AML-193 (cell line): ENCODE measurements at places on chromosomes 12 and 14.

DNA sequence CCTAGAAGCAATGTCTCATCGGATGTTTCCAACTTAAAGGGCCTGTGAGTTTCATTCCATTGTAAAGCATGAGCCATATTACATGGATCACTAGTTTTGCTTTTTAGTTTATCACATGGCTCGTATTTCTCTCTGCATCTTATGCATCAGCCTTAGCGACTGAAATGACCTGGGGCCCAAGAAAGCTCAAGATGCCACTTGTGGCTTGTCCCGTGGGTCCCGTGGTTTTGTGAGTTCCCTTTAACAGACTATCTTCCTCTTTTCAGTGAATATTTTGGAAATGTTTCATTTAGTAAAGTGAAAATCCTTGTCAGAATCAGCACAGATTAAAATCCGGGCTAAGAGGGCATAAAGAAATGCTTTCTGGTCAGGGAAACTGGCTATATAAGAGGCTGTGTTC, 86.2 kb upstream of the PPM1H start:
- peak; percentile 27 for DNase-seq

- no peak for DNase-seq
Measured at GRCh38 chr14:35047976-35048513, 2.0 kb downstream of the FAM177A1 start.

DNA sequence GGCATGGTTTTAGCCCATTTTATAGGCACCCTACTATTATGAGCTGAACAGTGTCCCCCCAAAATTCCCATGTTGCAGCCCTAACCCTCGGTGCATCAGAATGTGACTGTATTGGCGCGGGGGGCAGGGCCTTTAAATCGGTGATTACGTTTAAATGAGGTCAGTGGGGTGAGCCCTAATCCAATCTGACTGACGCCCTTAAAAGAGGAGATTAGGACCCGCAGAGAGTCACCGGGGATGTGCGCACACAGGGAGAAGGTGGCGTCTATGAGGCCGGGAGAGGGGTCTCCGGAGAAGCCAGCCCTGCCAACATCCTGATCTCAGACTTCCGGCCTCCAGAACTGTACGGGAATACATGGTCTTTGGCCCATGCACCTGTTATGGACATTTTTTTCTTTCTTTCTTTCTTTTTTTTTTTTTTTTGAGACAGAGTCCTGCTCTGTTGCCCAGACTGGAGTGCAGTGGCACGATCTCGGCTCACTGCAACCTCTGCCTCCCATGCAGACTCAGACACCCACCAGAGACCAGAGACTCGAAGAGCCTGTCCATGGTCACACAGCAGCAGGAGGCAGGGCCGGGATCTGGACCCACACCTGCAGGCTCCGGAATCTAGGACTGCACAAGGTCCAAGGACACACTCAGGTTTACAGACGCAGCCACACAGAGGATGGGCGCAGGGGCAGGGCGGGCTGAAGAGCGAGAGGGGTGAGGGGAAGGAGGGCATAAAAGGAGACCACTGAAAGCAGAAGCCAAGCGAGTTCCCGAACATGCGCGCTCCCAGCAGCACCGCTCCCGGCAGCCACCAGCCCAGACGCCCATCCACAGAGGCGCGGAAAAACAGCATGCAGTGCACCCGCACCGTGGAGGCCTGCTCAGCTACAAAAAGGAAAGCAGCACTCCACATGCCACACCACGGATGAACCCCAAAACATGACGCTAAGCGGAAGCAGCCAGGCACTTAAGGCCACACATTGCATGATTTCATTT, 19.0 kb downstream of the SCARB1 start:
- DNase-seq = no peak

- DNase-seq = no peak
Measured at GRCh38 chr12:46523863-46524770, 151.5 kb upstream of the SLC38A2 start.

DNA sequence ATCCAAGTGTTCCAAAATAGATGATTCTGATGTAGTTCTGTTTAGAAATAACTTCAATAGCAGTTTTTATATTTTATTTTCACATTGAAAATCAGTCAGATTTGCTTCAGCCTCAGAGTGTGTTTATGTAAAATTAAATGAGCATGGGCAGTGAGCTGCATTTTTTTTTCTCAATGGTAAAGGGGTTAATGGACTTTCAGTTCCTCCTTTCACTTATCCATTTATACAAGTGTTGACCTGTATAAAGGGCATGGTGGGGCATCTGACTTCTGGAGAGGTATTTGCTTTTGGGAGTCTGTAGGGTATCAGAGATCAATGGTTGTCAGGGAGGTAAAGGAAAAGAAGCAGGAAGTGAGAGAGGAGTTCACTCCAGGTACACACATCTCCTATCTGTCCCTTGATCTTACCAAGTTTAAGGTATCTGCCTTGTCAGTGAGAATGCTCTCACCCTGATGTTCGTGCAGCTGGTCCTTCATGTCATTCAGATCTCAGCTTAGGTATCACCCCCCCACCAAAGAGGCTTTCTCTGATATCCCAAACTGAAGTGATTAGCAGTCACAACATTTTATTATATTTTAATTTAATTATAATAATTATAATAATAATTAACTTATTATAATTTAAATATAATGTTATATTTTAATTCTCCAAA, 181.6 kb upstream of the LMNTD1 start:
- no peak for DNase-seq

- DNase-seq = no peak
Measured at GRCh38 chr12:124317400-124317799, 22.5 kb downstream of the RFLNA start.

DNA sequence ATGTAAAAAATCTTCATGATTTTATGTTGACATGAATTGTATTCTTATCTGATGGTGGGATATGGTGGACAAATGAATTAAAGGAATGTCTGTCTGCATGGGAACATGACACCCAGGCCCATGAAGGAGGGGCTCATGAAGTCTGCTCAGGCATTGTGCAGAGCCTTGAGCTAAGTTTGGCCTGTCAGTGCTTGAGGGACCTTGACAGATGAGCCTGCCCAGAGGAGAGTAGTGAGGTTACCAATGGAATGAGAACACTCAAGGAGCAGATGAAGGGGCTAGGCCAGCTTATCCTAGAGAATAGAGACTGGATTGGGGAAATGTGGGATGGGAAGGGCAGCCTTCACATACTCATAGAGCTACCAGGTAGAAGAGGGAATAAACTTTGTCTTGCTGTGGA, 68.8 kb downstream of the TMX1 start:
- DNase-seq = no peak

DNA sequence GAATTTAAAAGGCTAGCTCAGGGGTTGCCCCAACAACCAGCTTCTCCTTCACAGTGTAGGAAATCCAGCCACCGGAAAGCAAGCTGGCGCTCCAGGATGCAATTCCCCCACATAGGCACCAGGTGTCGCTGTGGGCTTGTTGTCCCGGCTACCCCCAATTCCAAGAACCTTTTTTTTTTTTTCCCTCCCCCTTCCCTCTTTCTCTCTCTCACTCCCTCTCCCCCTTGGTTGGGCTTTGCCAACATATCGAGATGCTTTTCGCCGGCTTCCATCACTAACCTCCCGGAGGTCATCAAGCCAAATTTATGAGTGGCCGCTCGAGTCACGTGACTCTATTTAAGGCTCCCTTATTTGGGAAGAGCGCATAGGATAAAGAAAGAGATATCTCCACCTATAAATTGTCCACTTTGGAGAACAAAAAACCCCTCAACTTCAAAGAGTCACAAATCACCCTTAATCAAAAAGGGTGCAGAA, at the start of gene HOXC5:
Gene HOXC5 (plus strand): TSS at position 424 of the 474 bp plus-strand sequence. CDS start 73 bp downstream, outside the sequence.
- peak; percentile 54 for DNase-seq

GRCh38 chr14:21539189-21539940, 13.2 kb upstream of the SALL2 start:
- no peak for DNase-seq

DNA sequence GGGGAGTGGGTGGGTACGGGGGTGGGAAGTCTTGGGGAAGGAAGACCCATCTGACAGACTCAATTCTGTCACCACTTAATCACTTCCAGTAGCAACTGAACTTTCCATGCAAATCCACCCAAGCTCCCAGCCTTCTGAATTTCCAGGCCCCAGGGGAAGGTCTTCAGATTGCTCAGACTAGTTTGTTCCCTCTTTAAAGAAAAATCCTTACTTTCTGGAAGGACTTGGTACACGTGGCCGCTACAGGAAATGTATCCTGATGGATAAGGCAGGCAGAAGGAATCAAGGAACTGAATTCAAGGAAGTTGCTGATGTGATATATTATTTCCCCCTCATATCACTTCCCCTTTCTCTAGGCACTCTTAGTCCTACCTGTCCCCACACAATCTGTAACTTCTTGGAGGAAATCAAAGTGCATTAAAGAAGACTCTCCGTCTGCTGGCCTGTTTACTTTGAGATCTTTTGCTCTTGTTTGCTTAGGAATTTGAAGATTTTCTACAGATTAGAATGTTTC, 6.4 kb downstream of the NFKBIA start:
- no peak for DNase-seq

DNA sequence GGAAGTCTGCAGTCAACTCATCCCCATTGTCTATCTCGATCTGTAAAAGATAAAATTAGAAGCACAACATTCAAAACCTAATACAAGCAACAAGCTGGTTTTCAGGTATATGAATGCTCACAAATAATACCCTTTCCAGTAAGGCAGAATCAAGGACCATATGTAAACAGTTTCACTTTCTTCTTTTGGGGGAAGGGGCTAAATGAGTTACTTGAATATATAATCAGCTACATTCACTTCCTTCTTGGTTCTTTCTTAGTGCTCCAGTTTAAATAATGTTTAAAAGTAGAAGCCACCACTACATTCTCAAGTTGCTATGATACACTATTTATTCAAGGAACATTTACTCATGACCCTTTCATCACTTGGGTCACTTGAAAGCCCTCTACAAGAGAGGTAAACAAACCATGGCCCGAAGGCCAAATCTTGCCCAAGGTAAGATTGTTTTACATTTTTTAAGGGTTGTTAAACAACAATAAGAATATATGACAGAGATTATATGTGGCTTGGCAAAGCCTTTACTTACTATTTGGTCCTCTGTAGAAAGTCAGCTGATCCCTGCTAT, 10.3 kb downstream of the TWF1 start:
- DNase-seq = no peak

DNA sequence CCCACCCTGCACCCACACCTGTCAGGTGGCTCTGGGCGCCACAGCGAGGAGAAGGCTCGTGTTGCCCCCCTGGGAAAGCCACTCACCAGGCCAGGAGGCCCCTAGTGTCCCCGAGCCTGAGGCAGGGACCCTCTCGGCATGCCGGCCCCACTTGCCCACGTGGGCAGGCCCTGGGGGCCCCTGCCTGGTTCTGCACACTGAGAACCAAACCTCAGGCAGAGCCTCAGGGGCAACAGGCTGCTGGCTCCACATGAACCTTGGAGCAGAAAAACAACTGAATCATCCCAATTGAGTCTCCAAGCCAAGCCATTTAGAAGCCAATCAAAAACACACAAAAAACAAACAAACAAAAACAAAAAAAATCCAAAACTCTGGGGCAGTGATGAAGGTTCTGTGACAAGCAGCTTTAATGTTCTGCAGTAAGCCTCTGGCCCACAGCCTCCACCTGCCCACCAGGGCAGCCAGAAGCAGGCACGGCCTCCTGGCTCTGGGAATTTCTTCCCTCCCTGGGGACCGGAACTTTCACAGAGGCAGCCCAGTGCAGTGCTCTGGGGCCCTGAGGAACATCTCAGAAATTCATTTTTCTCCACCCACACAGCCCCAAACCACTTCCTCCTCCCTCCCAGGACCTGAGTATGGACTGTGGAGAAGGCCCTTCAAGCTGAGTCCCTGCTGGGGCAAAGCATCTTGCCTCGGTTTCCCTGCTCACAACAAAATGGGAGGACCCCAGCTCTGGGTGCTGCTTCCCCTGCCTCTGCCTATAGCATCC, 90.2 kb downstream of the CHGA start:
- DNase-seq = no peak

DNA sequence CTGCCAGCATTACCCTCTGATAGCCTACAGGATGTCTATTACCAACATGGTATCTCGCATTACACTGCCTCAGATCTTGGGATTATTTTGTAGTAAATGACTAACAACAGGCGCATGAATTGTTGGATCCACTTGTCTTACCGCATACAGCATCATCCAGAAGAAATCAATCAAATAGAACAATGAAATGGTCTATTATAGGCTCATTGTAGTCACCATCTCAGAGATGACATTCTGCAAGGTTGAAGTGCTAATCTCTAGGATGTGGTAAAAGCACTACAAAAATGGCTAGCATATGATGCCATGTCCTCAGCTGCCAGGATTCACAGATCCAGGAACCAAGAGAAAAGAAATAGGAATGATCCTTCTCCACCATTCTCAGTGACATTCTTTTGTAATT, 52.0 kb downstream of the WASHC3 start:
- DNase-seq = no peak

DNA sequence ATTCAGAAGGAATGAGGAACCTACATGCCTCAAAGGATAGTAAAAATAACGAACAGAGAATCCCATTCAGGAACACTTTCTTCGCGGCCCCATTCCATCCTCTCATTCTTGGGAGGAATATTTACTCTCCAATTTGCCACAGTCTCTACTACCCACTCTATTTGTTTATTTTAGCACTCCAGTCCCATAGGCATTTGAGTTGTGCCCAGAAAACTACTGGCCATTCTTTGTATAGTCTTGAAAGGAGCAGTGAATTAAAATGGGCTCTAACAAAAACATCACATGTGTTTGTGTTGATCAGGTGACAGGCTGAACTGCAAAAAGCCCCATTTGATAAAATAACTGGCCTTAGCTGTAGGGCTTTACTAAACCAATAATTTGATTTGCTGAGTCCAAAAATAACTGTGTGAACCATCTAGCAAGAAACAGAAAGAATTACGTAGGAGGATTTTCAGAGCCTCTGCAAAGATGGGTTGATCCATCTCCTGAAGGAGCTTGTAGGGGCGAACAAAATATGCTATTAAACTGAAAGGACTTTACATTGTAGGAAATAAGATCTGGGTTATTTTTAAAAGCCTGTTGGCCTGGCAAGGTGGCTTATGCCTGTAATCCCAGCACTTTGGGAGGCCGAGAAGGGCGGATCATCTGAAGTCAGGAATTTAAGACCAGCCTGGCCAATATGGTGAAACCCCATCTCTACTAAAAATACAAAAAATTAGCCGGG, 142.3 kb upstream of the CPNE8 start:
- no peak for DNase-seq

- no peak for DNase-seq
Measured at GRCh38 chr12:45268672-45269411, 52.9 kb downstream of the ANO6 start.

DNA sequence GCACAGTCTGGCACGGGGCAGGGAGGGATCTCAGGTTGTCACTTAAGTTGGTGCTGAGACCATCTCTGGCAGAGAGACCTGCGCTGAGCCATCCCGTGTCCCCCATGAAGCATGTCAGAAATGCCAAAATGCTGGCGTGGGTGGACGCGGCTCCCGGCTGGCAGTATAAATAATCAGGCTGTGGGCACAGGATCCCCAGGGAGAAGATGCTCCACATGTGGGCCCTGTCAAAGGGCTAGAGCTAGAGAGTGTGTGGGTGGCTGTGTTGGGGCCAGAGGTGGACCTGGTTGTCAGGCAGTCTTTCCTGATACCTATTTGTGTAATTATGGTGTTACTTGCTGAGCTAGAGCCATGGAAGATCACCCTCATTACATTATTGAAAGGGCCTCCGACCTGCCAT, 189.5 kb downstream of the TSPAN9 start:
- DNase-seq = no peak
